ENCODE measurements at places on chromosomes 4 and X.

DNA sequence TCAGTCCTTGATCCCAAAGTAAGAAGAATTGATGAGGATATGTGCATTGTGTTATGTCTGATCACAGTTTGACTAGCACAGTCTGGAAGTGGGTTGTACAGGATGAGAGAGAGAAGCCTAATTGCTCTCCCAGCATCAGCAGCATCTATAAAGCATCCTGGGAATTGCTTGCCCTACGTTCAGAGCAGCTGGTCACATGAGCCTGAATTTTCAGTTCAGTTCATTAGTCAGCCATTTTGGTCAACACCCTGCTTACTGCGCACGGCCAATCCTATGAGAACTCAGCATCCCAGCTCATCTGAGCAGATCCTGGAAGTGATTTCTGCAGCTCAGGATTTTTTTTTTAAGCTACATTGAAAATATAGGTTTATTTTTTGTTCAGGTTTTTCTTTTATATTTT lies at the start of gene RUFY3:
Gene RUFY3 (plus strand): TSS at position 218 of the 400 bp plus-strand sequence. CDS start 610 bp downstream, outside the sequence.
- peak; percentile 77 for DNase-seq

DNA sequence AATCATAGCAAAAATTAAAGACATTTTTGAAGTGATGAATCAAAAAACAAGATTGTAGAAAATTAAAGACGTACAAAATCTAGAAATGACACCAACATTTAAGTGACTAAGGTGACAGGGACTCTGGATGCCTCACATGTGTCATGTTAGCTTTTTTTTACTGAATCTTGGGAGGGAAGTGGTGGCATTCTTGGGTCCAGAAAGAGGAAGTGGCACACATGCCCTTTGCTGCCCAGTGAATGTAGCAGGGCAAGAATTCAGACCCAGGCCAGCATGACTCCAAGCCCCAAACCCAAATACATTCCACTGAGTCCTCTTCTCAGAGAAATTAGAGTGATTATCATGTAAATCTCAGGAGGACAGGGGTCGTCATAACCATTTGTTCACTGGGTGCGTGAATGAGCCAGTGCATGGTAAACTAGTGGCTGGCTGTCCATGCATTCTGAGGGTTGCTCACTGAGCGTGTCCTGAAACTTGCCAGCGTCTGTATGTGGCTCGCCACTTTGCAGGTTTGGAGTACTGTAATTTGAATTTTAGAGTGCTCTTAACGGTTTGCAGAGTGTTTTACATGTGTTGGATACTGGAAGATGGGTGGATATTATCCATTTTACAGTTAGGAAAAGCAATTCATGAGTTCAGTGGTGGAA lies 55.4 kb upstream of the TBC1D14 start:
- DNase-seq, result no peak

- DNase-seq, result peak; percentile 22
Measured at GRCh38 chr4:38177035-38177546, 216.9 kb downstream of the PTTG2 start.

DNA sequence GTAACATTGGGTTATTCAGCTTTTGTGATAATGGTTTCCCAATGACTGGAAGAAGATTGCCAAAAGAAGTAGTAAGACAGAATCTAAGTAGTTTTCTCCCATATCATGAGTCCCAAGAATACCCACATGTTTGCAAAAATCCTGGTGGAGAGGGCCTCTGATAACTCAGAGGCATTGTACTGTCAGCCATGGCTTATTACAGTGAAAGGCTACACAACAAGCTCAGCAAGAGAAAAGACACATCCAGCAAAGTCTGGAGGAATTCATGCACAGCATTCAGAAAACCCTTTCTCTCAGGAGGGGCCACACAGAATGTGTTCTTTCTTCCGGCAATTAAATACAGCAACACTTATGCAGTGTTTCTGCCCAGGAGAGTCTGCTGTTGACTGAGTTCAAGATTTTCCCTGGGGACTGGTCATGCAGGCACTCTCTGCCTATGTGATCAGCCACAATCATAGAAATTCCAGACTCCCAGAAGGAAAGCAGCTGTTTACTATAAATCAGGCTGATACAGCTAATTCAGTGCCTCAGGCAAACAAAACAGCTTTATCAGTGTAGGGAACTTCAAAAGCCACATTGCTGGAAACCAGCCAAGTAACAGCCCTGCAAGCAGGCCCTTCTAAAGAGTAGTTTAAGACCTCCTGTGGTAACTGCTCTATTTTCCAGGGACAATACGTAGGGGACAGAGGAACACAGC lies 937.1 kb downstream of the CCSER1 start:
- no peak for DNase-seq

- no peak for DNase-seq
Measured at GRCh38 chr4:73702796-73703287, 37.5 kb upstream of the CXCL8 start.

GRCh38 chr4:88757067-88757466 lies 59.4 kb upstream of the NAP1L5 start:
- DNase-seq, result no peak

DNA sequence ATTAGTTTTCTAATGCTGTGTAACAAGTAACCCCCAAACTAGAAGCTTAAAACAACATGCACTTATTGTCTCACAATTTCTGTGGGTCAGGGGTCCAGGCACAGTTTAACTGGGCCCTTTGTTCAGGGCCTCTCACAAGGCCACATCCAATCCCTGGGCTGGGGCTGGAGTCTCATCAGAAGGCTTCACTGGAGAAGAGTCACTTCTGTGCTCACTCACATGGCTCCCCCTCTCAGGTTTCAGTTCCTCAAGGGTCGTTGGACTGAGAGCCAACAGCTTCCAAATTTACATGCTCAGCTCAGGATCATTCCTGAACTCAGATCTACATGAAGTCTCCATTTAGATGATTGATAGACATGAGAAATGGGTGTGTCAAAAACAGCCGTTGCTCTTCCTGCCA lies 77.1 kb downstream of the EVC start:
- no peak for DNase-seq

GRCh38 chr4:21555083-21555482 lies 393.5 kb downstream of the KCNIP4 start:
- no peak for DNase-seq

- no peak for DNase-seq
Measured at GRCh38 chrX:125193921-125194320, 125.8 kb upstream of the TEX13C start.

DNA sequence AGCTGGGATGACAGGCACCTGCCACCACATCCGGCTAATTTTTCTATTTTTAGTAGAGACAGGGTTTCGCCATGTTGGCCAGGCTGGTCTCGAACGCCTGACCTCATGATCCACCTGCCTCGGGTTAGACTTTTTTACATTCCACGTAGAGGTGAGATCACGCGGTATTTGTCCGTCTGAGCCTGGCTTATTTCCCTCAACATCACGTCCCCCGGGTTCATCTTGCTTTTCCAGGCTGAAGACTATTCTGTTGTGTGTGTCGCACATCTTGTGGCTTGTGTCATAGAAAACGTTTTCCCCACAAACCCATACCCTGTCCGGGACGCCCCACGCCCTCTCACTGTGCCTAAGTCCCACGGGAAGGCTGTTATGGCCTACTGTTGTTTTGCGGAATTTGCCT lies 185.3 kb downstream of the CRLF2 start:
- DNase-seq, result no peak

GRCh38 chr4:124536946-124537345 lies 175.6 kb downstream of the ANKRD50 start:
- DNase-seq, result no peak

DNA sequence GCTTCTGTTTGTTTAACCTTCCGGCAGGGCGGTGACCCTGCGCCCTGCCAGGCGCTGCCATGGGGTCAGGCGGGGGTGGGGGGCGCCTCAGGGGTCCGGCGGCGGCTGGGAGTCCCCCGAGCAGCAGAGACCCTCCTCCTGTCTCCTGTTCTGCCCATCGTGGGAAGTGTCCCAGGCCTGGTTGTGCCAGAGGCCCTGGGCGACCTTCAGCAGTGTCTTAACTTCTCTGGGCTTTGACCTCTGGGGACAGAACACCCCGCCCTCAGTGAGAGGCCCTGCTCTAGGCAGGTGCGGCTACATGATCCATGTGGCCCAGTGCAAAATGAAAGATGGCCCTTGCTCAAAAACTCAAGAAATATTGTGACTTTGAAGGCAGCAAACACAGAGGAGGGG lies 22.8 kb upstream of the HMX1 start:
- no peak for DNase-seq

DNA sequence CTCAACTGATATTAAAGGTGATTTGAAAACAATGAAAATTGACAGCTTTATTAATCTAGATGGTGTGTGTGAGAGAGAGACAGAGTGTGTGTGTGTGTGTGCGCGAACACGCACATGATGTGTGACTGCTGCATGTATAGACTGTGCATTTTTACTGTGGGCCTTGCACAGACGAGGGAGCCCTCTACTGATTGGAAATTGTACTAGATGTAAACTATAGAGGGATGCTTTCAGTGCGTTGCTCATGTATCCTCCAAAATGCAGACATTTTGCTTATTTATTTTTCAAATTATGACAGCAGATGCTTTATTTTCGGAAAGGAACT lies 168.4 kb upstream of the GK2 start:
- DNase-seq, result peak; percentile 32

GRCh38 chrX:23816179-23816578 lies 33.2 kb downstream of the SAT1 start:
- no peak for DNase-seq

- DNase-seq, result no peak
Measured at GRCh38 chr4:140863197-140863596, 107.0 kb upstream of the TBC1D9 start.

GRCh38 chrX:118493016-118493415 lies 2.6 kb upstream of the DOCK11 start:
- DNase-seq, result no peak
